Left ventricle myocardium superior (tissue), 1 donor: ENCODE measurements at places on chromosomes 5 and 9.
A peak's percentile ranks its signal among the peaks of the same experiment; 100 is the strongest.

DNA sequence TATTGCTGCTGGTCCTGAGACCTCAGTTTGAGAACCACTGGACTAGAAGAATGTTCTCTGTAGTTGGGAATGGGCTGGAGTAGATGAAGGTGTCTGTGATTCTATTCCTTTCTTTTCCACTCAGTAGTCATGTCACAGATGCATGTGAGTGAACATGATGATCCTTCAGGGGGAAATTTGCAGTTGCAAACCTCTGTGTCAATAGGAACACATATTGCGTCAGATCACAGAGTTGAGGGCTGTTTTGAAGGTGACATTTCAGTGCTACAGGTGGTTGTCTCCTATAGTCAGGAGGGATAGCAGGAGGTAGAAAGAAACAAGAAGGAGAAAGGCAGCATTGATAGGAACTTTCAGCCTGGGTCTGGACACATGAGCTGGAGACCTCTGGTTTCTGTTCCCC is 239.3 kb downstream of the ARHGEF28 start:
- no peak for DNase-seq

DNA sequence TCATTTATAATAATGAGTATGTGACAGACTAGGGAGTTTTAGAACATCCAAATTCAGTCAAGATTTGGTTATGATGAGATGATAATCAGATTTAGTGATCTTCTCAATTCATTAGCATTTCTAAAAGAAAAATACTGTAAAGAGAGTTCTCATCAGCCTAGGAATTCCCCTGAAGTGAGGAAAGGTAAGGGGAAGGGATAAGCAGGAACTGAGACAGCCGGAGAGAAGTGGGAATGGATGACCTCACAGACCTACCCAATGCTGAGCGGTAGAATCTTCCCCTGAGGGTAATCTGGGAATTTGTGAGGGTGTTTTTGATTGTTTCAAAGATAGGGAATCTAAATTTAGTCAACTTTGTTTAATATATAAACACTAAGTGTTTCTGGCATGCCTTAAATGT is 16.7 kb upstream of the GPBP1 start:
- no peak for DNase-seq

GRCh38 chr5:162190-162564 is 29.1 kb upstream of the LRRC14B start:
- no peak for DNase-seq

DNA sequence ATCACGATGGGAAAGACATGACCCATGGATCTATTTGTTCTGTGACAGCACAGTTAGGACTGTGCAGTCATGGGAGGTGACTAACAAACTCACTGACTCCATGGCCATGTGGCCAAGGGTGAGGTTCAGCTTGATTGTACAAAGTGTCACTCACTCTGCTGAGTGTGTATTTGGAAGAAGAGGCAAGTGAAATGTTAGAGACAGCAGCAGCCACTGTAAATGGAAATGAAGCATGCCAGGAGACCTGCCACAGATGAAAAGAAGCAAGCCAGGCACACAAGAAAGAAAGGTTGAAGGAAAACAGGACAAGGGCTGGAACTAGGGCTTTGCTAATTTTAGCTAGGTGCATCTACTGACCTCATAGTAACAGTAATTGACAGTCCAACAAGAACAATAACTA is 42.7 kb upstream of the PALM2AKAP2 start:
- DNase-seq, result no peak

- peak; percentile 18 for DNase-seq
Observed at GRCh38 chr9:131588396-131588795, 43.1 kb downstream of the PRRT1B start.

DNA sequence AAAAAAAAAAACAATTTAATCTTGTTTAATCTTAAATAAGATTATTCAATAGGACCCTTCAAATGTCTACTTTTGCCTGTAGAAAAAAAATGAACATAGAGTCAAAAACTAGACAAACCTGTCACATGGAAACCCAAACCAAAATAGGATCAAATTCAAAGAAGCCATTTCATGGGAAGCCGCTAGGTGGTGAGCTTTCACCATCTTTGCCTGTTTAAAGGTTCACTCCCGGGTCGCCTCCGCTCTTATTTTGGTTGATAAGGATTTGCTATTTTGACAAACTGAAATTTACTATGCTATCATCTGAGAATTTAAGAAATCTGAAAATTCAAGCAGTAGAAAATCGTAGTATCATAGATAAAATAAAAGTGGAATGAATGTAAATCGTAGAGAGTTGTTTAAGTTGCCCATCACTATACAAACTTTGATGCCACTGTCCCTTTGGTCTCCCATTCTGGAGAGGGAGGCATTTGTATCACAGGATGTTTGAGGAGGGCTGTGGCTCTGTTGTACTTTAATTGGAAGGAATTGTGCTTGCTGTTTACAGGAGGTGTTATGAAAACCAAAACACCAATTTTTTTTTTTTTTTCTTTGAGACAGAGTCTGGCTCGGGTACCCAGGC is 43.5 kb upstream of the DNAH5 start:
- no peak for DNase-seq

DNA sequence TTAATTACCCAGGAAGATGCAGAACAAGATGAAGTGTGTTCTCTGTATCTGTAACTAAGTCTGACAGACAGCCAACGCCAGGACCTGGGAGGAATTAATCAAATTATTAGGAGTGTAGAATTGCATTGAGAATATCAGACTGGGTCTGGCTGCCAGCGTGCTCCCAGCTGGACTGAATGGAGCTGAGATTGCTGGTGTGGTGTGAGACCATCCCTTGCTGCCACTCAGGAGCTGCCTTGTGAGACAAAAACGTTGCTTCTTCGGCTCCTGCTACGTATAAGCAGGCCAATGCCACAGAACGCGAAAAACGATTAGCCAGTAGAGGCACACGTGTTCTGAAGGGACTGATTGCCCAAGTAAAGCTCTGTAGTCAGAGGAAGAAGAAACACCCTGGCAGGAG is 66.8 kb downstream of the AMBP start:
- DNase-seq, result no peak

DNA sequence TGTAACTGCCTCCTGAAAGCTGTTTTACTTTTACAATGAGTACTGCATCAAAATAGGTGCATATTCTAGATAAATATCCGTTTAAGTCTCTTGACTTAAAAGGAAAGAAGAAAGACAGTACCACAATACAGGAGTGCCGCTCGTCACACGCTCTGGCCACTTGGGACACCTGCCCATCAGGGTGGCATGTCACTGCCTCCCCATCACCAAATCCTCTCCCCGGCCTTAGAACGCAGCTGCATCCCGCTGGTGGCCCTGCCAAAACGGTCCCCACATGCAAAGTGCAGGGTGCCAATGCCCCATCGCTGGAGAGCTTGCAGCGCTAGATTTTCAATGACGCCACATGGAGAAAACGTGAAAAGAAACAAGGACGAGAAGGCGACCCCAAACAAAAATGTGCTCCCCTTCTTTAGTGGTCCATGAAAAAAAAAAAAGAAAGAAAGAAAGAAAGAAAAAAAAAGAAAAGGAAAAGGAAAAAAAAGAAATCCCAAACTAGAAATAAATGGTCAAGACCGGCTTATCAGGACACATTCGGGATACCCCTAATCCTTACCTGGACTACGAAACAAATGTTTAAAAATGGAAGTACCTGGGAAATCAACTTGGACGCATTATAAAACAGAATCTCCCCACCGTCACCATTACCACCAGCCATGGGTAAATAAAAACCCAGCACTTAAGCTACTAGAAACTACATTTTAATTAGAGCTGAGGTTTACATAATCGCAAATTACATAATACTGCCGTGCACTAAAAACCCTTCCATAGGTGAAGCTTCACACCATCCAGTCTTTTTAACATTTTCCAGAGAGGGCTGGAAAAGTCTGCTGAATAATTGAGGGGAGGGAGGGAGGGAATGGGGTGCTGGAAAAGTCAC is 1.0 kb downstream of the ANKH start:
- peak; percentile 55 for DNase-seq

DNA sequence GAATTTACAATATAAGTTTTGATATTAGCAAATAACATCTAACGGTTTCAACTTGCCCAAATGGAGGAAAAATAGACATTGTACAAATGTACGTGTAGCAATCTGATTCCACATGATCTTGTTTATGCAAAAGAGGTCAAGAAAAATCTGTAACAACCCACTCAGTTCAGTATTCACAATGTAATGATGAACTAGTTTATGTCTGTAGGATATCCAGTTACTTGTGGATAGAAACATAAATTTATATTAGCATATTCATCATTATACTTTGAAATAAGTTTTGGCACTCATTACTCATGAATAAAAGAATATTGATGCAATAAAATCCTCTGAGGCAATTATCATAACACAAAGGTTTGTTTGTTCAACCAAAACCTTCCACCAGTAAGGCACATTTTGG is 28.1 kb downstream of the PLK2 start:
- no peak for DNase-seq

GRCh38 chr9:80839821-80840675 is 849.3 kb downstream of the TLE1 start:
- DNase-seq, result no peak

DNA sequence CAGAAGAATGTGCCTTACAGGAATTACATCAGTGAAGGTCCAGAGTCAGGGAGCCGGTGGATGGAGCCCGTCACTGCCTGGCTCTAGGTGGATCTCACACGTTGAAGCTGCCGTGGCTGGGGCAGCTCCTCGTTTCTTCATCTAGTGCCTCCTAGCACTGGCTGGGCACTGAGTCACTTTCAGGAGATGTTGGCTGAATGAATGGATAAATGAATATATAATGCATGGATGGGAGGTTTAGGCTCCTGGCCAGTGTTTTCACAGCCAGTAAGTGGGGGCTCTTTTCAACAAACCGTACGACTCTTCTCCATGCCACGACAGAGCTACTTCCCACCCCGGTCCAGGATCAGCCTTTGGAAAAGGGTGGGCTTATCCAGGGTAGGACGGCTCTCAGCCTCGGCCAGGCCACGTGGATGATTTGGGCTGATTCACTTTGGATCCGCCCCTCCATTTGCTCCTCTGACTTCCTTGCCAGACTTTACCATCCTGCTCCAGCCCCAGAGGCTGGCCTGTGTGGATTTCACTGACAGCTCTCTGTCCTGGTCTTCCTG is 1.3 kb upstream of the SH3PXD2B start:
- DNase-seq, result peak; percentile 58

- no peak for DNase-seq
Observed at GRCh38 chr5:25641124-25641523, 996.3 kb upstream of the CDH10 start.

GRCh38 chr5:40402007-40402364 is 277.7 kb upstream of the PTGER4 start:
- DNase-seq, result no peak

GRCh38 chr5:96093890-96094381 is 132.3 kb upstream of the ELL2 start:
- no peak for DNase-seq

DNA sequence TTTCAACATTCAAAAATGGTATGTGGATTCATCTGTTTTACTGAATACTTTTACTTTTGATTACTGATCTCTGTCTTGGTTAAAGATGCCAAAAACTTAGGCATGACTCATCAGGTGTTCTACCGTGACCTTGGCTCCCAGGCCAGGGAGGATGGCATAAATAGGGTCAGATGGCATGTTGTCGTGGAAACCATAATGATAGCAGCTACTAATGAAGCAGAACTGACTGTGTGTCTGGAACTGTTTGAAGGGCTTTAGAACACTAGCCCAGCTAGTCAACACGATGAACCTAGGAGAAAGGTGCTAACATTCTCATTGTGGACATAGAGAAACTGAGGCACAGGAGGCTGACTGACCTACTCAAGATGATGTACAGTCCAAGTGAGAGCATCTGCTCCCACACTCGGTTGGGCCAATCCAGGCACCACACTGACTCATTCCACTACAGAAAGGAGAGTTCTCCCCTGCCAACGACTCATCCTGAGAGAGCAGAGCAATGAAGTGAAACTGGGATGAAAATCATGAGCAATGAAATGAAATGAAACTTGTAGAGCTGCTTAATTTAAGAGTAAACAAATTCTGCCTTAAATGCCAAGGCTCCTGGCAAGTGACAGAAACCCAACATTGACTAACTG is 116.0 kb downstream of the TENT4A start:
- no peak for DNase-seq

- no peak for DNase-seq
Observed at GRCh38 chr5:141525653-141526052, 36.8 kb downstream of the PCDHGC5 start.

DNA sequence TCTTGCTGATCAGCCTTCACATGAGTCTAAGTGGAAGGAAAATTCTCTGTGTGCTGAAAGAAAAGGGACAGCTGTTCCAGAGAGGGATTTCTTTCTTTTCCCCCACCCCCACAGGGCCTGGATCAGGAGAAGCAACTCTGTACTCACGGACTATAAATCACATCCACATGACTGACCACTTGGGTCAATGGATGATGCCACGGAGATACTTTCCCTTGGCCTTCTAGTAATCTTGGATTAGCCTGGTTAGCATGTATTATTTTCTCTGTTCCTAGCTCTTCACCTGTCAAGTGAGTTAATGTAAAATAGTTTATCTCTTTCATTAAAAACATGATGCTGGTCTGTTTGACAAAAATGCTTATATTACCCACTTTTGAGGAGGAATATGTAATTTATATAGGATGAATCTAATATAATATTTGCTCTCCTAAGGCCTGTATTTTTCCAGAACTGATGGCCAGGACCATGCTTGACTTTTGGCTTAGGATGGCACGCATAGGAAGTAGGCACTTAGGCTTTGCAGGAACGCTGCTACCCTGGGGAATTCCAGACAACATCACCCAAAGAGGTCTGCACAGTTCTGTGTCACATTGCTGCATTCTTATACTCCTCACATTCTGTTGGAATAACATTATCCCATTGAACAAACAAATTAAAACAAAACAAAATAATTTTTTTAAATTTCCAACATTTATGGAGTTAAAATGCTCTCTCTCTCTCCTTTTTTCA is 892.1 kb downstream of the TLE1 start:
- no peak for DNase-seq

GRCh38 chr9:12170456-12170855 is 522.7 kb upstream of the TYRP1 start:
- DNase-seq, result no peak

DNA sequence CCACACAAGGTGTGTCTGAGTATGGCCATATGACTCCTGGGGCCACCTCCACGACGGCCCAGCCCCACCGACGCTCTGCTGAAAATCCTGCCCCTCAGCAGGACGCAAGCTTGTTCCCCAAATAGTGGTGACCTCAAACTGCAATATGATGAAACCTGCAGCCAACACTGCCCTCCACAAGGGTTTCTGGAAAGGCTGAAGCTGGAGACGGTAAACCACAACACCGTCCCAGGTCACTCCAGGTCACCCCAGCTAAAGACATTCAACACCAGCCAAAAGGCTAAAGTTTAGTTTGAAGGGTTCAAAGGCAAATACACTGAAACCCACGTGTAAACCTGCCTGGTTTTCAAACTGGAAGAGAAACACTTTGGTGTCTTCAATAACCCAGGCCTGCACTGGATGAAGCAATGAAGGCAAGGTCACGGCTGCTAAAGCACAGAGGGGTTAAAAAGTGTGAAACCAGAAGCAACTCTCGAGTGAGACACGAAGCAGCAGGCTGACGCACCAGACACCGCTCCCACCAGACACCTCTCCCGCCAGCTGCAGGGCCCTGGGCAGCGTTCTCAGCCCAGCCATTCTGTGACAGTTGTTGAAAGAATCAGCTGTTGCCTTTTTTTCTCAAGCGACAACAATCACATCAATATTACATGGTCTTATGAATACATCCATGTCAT is 1.8 kb upstream of the LHX3 start:
- DNase-seq, result no peak
